ENCODE measurements at places on chromosomes 2 and 18.

DNA sequence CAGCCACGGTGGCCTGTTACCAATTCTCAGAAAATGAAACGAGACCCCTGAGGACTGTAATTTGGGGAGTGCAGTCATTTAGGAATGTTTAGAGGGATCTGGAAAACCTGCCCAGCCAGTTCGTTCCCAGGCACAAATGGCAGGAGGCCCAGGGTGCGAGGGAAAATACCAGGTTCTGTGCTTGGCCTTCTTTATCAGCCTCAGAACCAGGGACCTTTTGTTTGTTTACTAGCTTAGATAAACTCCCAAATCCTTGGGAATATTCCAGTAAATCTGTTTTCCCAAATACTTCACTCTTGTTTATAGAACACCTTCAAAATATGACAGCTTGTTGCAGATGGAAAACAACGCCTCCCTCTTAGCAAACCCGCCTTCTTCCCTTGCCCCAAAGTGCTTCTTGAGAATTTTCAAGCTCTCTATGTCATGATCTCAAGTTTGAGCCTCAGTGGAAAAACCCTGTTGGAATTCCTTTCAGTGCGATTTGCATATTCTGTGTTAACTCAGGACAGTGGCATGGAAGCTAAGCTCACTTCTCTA lies 400.3 kb upstream of the SMIM21 start:
- no peak for DNase-seq

DNA sequence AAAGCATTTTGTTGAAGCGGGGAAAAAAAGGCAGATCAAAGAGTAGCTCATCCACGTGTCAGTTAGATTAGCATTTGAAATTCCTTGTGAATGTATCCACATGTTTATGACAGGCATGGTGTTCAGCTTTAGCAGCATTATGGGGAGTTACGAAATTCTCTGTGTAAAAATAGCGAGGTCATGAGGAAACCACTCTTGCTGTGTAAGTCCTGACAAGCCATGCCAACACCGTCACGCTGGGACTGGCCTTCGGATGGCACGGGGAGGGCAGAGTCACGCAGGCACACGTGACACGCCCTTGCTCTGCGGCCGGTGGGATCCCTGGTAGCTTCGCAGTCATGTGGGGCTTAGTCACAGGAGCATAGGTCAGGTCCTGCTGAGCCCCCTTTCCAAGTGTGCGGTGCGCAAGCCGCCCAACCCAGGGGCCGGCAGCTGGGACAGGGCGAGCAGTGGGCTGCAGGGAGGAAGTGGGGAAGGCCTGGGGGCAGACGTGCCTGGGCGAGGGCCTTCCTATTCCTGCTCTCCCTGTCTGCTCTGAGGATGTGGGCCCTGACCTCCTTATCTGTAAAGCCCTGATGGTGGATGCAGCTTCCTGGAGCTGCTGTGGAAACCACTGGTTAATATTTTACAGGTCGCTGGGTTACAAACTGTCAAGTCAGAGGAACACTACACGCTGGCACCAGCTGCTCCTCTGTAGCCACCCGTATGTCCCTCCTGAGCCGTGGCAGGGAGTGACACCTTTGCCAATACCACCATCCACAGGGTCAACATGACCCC lies 18.0 kb downstream of the MBP start:
- no peak for DNase-seq

DNA sequence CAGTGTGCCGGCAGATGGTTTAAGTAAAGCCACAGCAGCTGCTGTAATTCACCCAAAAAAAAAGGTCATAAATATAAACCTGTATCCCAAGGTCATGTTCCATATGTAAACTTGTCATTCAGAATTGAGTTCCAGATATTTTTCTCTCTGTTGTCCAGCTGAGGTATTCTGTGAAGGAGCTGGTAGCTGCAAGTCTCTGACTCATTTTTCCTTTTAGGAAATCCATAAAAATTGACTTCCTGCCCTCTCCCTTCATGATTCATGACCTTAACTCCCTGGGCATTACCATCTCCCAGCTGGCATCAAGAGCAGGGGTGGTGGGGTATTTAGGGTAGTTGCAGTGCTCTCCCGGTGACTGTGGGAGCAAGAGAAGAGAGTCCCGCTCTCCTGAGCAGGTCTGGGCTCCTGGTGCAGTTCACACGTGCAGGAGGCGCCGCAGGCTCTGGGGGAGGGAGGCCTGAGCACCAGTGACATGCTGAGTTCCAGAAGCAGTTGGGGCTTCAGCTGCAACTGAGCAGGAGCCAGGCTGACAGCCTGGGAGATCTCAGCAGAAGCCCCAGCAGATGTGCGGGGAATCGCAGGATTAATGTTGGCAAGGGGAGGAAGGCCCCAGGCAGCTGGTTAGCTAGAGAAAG lies 192.6 kb downstream of the MGAT5 start:
- no peak for DNase-seq

GRCh38 chr2:221088506-221088905 lies 483.6 kb downstream of the EPHA4 start:
- no peak for DNase-seq

GRCh38 chr2:45789317-45789716 lies 137.8 kb downstream of the PRKCE start:
- DNase-seq = no peak

DNA sequence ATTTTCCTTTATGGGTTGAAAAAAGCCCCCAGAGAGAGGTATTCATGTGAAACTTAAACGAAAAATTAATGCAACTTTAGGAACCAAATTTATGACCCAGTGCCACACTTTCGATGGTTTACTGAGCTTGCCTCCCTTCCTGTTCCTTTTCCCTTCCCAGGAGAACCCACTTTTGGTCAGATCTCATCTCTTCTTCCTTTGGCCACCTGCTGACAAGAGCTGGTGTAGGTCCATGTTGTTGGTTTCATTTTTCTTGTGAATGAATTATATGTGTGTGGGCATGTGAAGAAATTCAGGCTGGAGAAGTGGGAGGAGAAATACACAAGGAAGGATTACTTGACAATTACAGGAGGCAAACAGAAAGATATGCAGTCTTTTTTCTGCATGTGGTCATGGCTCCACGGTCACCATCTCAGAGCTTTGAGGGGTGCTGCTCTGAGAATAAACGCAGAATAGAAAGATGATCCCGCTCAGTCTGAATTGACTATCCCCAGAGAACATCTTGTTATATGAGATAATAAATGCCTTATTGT lies 111.3 kb upstream of the TCF4 start:
- no peak for DNase-seq
